Stimulated activated CD4-positive, alpha-beta T cell treated with anti-CD3 and anti-CD28 coated beads, Interleukin-15, amount 100 ng/mL, for 24 hours (primary cell): ENCODE measurements at places on chromosomes 13 and 19.

DNA sequence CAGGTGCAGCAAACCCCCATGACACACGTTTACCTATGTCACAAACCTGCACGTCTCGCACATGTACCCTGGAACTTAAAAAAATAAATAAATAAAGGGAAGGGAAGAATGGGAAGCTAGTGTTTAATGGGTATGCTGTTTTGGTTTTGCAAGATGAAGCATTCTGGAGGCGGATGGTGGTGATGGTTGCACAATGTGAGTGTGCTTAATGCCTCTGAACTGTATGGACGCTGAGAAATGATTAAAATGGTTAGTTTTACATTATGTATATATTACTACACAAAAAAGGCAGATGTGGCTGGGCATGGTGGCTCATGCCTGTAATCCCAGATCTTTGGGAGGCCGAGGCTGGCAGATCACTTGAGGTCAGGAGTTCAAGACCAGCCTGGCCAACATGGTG, 17.8 kb downstream of the NFILZ start:
- DNase-seq: no peak

GRCh38 chr13:26517936-26518335, 39.5 kb upstream of the WASF3 start:
- no peak for DNase-seq

- DNase-seq: no peak
Measured at GRCh38 chr19:39160889-39161672, 35.5 kb downstream of the PAK4 start.

DNA sequence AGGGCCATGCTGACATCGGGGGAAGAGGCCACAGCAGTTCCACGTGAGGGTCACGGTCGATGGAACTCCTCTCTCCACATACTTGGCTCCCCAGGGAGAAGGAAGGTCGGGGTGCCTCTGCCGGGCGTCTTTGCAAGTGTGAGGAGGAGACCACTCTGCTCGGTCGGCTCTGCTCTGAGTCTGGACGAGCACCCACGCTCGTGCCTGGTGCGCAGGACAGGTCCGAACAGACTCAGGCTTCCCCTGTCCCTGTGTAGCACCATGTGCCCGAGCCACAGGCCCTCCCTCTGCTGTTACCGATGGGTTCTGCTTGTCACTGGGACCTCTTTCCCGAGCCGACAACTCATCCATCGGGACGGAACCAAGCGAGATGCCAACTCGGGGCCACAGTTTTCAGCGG, 35.1 kb downstream of the TMEM255B start:
- DNase-seq: no peak

GRCh38 chr13:27336014-27336673, 65.5 kb downstream of the RASL11A start:
- DNase-seq: no peak

- DNase-seq: no peak
Measured at GRCh38 chr19:55223291-55224037, 5.1 kb downstream of the TMEM86B start.

DNA sequence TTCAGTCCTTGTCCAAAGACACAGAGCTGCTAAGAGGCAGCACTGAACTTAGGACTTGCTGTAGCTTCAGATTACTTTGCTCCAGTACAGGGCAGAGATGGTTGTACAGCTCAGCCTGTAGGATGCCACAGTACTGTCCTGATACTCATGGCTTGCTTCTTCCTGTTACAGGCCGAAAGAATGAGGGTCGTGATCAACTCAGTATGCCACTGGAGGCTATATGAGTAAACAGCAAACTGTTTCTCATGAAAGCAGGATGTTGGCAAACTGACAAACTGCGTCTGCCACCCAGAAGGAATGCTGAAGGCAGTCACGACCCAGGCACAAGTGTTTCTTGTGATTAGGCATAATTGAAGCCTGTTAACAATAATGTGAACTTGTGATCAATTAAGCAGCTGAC, 2.8 kb downstream of the ZNF749 start:
- DNase-seq: no peak

- DNase-seq: no peak
Measured at GRCh38 chr13:110127986-110128511, 178.9 kb downstream of the COL4A1 start.

DNA sequence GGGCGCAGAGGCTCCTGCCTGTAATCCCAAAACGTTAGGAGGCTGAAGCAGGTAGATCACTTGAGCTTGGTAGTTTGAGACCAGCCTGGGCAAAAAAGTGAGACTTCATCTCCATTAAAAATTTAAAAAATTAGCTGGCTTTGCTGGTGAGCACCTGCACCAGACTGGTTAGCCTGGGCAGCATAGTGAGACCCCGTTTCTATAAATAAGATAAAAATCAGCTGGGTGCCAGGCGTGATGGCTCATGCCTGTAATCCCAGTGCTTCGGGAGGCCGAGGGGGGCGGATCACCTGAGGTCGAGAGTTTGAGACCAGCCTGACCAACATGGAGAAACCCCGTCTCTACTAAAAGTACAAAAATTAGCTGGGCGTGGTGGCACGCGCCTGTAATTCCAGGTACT, 32.4 kb downstream of the DPRX start:
- DNase-seq: no peak

GRCh38 chr13:77492982-77493381, 42.5 kb upstream of the SCEL start:
- DNase-seq: no peak

DNA sequence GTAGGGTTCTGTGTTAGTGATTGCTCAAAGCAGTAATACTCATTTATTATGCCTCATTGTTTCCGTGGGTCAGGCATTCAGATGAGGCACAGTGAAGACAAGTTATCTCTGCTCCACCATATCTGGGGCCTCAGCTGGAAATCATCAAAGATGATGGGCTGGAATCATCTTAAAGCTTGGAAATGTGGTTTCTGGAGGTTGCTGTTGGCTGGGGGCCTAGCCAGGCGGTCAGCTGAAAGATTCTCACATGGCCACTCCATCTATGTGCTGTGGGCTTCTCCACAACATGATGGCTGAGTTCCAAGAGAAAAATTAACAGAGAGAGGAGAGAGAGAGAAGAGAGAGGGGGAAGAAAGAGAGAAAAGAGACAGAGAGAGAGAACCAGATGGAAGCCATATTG, 75.5 kb downstream of the OLFM4 start:
- DNase-seq: no peak

GRCh38 chr19:5352229-5352763, 11.7 kb upstream of the PTPRS start:
- no peak for DNase-seq

GRCh38 chr19:49119411-49120324, at the start of gene PPFIA3:
PPFIA3 (plus strand) TSS chr19:49119544; CDS start chr19:49127874, 8,330 bp downstream.
- DNase-seq: peak; percentile 45

DNA sequence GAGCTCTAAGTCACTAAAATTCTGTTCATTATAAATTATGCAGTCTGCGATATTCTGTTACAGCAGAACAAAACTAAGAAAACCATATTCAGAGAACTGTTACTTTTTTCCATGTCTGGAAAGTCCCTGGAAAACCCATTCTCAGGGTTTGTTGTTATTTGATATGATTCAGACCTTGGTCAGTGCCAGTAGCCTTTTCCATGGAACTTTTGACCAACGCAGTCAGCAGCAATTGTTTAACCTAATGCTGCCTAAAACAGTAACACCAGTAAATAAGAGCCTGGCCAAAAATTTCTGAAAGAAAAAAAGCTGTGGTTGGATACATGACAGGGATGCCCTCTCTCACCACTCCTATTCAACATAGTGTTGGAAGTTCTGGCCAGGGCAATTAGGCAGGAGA, 402.7 kb downstream of the TBC1D4 start:
- DNase-seq: no peak

DNA sequence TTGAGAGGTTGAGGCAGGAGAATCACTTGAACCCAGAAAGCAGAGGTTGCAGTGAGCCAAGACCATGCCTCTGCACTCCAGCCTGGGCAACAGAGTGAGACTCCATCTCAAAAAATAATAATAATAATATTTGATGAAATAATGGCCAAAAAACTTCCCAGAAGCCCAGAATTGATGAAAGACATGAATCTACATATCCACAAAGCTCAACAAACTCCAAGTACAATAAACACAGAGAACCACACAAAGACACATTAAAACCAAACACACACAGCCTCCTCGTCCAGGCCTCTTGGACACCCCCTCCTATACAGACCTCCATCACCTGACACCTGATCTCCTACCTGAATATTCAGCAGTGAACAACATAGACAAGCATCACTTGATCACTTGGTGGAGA, 3.2 kb upstream of the SYDE1 start:
- DNase-seq: no peak

DNA sequence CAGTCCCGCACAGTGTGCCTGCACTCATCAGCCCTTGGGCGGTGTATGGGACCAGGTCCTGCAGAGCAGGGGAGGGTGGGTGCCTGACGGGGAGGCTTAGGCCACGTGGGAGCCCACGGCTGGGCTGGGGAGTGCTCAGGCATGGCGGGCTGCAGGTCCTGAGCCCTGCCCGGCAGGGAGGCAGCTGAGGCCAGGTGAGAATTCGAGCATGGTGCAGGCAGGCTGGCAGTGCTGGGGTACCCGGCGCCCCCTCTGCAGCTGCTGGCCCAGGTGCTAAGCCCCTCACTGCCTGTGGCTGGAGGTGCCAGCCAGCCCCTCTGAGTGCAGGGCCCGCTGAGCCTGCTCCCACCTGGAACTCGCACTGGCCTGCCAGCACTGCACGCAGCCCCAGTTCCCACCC, 630.9 kb upstream of the PCDH20 start:
- DNase-seq: no peak

GRCh38 chr19:4744451-4745174, 21.0 kb upstream of the DPP9 start:
- no peak for DNase-seq

GRCh38 chr19:2345794-2346663, 14.0 kb upstream of the TMPRSS9 start:
- DNase-seq: no peak

DNA sequence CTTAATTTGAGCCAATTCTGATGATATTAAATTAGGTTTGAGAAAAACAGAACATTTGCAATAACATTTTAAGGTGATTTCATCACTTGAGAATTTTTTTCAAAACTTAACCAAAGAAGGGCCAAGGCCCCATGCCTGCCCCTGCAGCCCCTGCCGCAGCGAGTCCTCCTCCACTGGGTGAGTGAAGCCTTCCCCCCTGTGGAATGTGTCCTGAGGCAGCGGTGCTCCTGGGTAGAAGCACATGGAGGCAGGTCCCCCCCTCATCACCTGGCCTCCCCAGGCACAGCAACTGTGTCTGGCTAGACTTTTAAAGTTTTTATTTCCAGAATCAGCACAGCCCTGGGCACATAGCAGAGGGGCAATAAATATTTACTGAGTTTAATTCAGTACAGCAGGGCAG, 10.8 kb downstream of the SOX1 start:
- DNase-seq: no peak

DNA sequence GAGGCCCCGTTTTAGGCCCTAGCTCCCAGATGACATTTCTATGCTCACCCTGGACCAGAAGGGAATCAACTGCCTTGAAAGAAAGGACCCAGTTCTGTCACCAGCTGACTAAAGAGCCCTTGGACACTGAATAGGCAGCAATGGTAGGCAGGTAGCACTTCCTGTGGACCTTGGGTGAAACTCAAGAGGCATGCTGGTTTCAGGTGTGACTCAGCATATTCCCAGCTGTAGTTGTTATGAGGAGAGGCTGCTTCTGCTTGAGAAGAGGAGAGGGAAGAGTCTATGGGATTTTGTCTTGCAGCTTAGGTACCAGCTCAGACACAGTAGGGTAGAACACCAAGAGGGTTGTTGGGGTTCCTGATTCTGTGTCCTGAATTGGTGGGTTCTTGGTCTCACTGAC, 37.9 kb upstream of the HTR2A start:
- no peak for DNase-seq

DNA sequence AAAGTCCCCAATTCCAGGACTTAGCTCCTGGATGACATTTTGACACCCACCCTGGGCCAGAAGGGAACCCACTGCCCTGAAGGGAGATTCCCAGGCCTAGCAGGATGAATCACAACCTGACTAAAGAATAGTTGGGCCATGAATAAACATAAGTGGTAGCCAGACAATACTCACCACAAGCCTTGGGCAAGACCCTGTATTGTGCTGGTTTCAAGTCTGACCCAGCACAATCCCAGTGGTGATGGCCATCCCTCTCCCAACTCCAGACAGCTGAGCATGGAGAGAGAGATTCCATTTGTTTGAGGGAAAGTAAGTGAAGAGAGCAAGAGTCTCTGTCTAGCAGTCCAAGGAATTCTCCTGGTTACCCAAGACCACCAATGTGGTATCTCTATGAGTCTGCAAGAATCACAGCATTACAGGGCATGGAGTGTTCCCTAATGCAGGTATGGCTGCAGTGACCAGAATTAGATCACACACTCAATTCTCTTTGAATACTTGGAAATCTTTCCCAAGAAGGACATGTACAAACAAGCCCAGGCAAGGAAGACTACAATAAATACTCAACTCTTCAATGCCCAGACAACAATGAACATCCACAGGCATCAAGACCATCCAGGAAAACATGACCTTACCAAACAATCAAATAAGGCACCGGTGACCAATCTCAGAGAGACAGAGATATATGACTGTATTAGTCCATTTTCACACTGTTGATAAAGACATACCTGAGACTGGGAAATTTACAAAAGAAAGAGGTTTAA, 158.0 kb downstream of the VWA8 start:
- DNase-seq: no peak

- DNase-seq: no peak
Measured at GRCh38 chr19:56253737-56254136, 18.8 kb upstream of the EDDM13 start.

DNA sequence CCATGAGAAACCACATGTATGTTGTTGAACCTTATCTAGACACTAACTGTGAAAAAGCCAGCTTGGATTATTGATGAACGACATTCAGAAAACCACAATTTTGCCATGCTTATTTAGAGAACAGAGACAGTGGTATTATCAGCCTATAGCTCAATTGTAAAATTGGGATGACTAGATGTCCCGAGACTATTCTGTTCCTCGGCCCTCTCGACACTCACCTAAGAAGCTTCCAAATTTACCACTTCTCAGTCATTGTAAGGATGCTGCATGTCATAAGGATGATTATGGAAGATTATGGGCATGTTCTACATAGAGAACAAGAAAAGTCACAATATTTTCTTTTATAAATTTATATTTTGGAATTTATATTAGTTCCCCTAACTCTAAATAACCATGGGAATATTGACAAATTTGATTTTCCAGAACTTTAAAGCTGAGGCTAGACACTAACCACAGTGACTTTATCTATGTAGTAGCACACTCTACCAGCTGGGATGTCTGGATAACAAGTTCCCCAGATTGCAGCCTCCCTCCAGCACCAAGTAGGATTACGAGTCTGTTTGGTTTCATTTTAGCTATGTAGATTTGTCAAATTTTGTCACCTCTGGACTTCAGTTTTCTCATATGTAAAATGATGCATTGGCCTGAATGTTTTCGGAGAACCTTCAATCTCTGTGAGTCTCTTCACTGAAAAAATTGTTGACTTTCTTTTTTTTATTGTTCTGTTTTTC, 513.6 kb downstream of the IRS2 start:
- no peak for DNase-seq
